NCI-H2107 (cell line): ENCODE measurements at places on chromosomes 4 and X.

DNA sequence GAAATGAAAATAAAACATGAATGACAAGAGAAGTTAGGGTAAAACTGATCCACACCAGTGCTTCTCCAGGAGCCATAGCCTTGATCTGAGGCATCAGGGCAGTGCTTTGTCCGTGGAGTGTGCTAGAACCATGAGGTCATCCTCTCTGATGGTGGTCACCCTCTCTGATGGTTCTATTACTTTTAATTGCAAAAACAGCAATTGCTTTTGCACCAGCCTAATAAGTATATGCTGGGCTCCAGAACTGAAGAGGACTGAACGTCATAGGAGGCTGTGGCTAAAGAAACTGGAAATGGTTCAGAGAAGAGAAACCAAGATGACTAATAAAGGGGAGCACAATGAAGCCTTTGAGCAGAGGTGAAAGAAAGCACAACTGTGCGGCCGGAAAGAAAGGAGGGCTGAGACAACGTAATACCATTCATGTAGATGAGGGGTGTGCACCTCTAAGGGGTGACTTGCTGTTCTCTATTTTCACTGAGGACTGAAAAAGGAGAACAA is 17.0 kb upstream of the TMEM154 start:
- no peak for DNase-seq

GRCh38 chr4:176011529-176011928 is 54.1 kb upstream of the WDR17 start:
- no peak for DNase-seq

DNA sequence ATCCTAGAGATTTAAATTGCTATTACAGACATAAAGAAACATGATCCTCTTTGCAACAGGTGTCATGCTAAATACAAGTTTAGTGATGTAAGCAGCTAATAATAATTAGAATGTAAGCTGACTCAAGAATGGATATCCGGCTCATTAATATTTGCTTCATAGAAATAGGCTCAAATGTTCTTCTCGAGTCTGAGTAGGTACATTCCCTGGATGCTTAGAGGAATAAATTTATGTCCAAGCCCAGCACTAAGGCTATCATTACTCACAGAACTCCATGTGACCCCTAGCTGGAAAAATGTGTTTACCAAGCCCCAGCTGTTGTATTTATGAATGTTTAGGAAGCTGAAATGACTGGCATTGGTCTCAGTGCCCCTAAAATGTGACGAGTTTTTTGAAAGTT is 87.6 kb upstream of the TSPAN7 start:
- DNase-seq = no peak

DNA sequence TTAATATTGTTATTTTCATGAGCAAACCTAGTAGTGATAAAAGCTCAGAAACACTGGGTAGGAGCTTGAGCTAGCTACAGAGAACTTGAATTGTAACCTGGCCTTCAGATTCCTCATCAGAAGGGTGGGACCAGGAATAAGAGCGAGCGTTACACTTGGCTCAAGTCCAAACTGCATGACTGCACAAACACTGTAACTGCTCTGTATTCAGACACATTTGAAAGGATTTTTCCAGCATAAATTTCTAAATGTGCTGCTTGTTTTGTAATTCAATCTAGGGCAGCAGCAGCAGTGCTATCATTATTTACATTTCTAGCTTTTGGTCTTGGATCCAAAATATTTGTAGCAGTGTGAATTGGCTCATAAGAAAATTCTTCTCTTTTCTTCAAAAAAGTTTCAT is 133.0 kb upstream of the TMLHE start:
- peak; percentile 58 for DNase-seq

GRCh38 chr4:152039023-152039481 is 278.2 kb upstream of the GATB start:
- DNase-seq = no peak

- no peak for DNase-seq
Measured at GRCh38 chr4:25984266-25984665, 70.2 kb downstream of the SMIM20 start.

DNA sequence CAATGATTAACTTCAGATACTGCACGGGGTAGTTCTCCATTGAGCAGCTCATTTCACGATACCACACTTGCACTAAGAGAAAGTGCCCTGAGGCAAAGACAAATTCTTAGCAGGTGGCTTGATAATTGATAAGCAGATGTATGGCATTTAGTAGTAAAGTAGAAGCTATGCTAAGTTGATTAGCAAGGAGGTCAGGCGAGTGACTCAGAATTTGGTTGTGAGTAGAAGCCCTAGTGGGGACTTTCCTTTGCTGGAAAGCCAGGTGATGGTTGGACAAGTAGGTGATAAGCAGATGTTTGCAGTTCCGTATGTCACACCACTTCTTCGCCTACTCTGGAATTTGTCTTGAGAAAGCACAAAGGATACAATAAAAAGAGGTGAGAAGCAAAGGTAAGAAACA is 58.7 kb downstream of the TLL1 start:
- DNase-seq = no peak

GRCh38 chrX:154011376-154012335 is 8.0 kb downstream of the IRAK1 start:
- DNase-seq = no peak
